ENCODE measurements at places on chromosomes 7 and 10.

- DNase-seq: no peak
These were observed 252.4 kb upstream of the TPK1 start for GRCh38 chr7:145088111-145088745.

GRCh38 chr10:97518301-97519043, 19.7 kb downstream of the UBTD1 start:
- no peak for DNase-seq

DNA sequence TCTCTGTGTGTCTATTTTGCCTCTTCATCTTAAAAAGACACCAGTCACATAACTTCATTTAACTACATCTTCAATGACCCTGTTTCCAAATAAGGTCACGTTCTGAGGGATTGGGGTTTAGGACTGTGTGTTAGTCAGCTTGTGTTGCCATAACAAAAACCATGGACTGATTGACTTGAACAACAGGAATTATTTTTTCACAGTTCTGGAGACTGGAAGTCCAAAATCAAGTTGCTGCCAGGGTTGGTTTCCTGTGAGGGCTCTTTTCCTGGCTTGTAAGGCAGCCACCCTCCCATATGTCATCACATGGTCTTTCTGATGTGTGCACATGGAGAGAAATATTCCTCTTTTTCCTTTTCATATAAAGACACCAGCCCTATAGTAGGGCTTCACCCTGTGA, 55.3 kb downstream of the REEP3 start:
- DNase-seq: no peak

DNA sequence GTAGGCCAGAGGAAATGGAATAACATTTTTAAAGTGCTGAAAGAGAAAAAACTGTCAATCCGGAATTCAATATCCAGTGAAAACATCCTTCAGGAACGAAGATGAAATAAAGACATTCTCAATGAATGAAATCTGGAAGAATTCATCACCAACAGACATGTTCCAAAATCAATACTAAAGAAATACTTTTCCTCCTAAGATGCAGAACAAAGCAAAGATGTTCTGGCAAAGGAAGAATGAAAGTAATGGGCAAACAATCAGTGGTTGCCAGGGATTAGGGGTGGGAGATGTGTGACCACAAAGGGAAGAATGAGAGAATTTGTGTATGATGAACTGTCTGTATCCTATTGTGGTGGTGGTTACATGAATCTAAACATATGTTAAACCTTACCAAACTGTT, 52.8 kb upstream of the EEPD1 start:
- no peak for DNase-seq

GRCh38 chr7:131604841-131605279, 48.4 kb upstream of the PODXL start:
- DNase-seq: no peak
